Activated CD4-positive, alpha-beta T cell treated with anti-CD3 and anti-CD28 coated beads for 4 hours (primary cell): ENCODE measurements at places on chromosomes 6 and 20.

GRCh38 chr20:3106658-3107463, 22.3 kb upstream of the AVP start:
- no peak for DNase-seq

DNA sequence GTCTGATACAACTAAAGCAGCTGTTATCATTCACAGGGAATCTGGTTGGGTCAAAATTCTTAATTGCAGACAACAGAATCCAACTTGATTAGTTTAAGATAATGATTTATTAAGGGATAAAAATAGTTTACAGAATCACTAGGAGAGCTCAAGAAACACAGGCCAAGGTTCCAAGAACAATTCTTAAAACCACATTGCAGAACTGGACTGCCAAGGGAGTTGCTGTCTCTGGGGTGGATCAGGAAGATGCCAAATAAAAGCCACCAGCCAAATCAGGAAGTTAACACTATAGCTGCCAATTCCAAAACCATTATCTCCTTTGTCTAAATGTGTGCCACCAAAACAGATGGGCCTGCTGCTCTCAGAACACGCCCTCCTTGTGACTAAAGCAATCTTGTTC, 53.7 kb downstream of the NUDT3 start:
- DNase-seq = no peak

GRCh38 chr20:50264534-50265145, 74.0 kb downstream of the CEBPB start:
- DNase-seq = no peak

- no peak for DNase-seq
Measured at GRCh38 chr6:122648726-122649125, 38.5 kb downstream of the PKIB start.

DNA sequence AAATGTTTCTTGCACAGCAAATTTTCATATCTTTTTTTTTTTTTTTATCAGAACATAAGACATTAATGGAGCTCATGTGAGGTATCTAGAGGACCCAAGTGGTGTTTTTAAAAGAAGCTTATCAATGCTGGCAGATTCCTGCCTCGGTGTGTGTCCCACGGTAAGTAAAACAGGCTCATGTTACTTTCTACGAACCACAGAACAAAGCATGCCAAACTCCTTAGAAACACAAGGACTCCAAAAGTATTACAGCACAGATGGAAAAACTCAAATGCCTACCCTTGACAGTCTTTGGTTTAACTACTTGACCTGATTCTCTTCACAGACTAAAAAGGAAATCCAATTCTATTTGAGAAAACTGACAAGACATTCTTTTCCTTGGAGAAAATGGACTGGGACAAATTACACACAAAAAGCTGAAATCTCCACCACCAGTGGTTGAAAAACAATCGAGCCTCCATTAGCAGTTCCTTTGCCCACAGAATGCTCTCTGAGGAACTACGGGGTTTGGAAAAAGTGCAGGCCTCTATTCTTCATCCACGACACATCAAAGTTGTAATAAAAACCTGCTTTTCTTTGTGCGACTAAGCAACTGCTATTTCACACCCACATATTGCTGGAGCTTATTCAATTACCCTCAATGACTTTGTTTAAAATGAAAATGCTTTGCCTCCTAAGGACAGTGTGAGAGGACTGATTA, 5.4 kb downstream of the METTL24 start:
- DNase-seq = no peak
